ENCODE measurements at places on chromosomes 7 and 10. TPM values are rescaled to one million over a fixed set of nuclear protein-coding genes. Genes with fewer than 3 reads are reported as not detected.

Gene SDK1
- 52.6 TPM for total RNA-seq

Gene SFXN2
- 10.5 TPM for total RNA-seq

Gene CRHR2
- total RNA-seq: not detected

Gene ZDHHC6
- total RNA-seq: 28.0 TPM

Gene SKIDA1
- 0.66 TPM for total RNA-seq

Gene SCART1
- 3.7 TPM for total RNA-seq

Data from spleen (tissue), 13 donors.